Upper lobe of right lung (tissue), 1 donor: ENCODE measurements at places on chromosomes 1 and 21.

DNA sequence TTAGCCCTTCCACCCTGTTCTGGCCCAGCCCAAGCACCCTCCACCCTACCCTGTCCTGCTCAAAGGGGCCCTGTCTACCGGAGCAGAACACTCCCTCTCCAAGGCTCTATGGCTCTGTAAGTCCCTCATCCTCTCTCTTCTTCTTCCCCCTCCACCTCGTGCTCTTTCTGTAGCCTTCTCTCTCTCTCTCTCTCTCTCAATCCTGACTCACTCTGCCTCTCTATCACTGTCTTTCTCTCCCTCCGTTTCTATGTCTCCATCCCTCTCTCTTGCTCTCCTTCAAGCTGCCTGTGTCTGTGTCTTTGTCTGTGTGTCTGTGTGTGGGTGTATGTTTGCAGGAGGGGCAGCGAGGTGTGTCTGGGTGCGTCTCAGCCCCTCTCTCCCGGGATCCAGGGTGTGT is 1.3 kb upstream of the ZNF678 start:
- H3K27me3 ChIP-seq: peaks cover 29% of the 10 kb centered on the region
- H3K4me3 ChIP-seq: no peak overlapping the region
- H3K27ac ChIP-seq: no peak overlapping the region
- H3K36me3 ChIP-seq: no peaks in the 10 kb centered on the region
- no peaks in the 10 kb centered on the region for H3K4me1 ChIP-seq
- no peak for DNase-seq

GRCh38 chr21:37532868-37533780 is 166.6 kb downstream of the DYRK1A start:
- no peak for DNase-seq
- no peak overlapping the region for H3K4me3 ChIP-seq
- peaks cover 14% of the 10 kb centered on the region for H3K4me1 ChIP-seq
- H3K36me3 ChIP-seq: no peaks in the 10 kb centered on the region
- H3K27me3 ChIP-seq: no peaks in the 10 kb centered on the region

DNA sequence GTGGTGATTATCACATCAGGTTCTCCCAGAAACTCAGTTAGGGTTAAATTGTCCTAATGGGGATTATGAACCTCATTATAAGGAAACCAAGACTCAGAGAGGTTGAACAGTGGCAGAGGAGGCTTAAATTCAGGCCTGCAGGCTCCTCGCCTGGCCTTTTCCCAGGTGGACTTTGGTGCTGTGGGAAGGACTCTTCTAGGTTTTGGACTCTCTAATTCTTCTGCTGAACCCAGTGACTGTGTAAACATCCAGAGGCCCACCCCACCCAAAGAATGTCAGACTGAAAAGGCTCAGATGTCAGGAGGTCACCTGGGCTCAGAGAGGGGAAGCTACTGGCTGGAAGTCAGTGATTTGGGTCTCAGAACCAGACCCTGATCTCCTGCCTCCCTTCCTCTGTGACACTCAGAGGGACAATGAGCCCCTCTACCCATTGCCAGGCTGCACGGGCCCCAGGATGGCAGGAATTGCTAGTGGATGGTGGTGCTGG is 2.5 kb downstream of the ZNF362 start:
- peaks cover 5% of the 10 kb centered on the region for H3K36me3 ChIP-seq
- H3K4me3 ChIP-seq: no peak overlapping the region
- no peaks in the 10 kb centered on the region for H3K27me3 ChIP-seq
- no peak for DNase-seq

DNA sequence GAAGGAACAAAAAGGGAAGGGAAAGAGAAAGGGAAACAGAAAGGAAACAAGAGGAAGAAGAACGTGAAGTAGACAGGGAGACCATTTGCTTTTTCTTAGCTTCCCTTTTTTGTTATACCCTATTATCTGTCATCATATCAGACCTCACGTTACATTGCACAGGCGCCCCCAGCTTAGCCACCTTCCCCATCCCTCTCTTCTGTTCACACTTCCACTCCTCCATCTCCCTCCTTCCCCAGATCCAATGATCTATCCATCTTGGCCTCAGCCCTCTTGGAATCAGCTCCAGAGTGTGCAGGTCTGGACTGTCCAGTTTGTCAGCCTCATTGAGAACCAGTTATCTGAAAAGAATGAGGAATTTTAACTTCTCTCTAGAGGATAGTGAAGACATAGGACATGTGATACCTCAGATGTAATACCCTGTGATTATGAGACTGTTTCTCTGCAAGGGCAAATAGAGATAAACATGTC is 101.1 kb upstream of the ERRFI1 start:
- H3K36me3 ChIP-seq: no peaks in the 10 kb centered on the region
- H3K4me3 ChIP-seq: no peak overlapping the region
- peak overlapping the region; percentile 68 for H3K27ac ChIP-seq
- DNase-seq: no peak

GRCh38 chr21:33836408-33836807 is 79.2 kb downstream of the ATP5PO start:
- H3K27me3 ChIP-seq: no peaks in the 10 kb centered on the region
- DNase-seq: no peak
- H3K27ac ChIP-seq: no peak overlapping the region
- peaks cover 3% of the 10 kb centered on the region for H3K4me1 ChIP-seq
- H3K4me3 ChIP-seq: no peak overlapping the region
